Fibroblast of skin of scalp (primary cell): ENCODE measurements at places on chromosomes 3 and 15.

GRCh38 chr3:164476631-164477030 is 601.7 kb downstream of the SI start:
- DNase-seq = no peak

GRCh38 chr3:32857921-32858320 is 40.1 kb downstream of the TRIM71 start:
- no peak for DNase-seq

DNA sequence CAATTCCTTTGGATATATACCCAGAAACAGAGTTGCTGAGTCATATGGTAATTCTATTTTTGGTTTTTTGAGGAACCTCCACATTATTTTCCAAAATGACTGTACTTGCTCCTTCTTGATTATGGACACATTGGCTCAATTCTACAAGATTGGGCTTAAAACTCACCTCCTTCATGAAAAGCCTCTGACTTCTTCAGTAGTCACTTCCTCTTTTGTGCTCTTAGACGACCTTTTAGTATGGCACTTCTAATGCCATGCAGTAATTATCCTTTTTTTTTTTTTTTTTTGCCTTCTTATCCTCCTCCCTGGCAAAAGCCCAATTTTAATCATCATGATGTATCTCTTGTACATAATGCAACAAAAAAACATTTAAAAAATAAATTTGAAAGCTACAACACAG is 33.0 kb upstream of the ABHD17C start:
- no peak for DNase-seq

- DNase-seq = no peak
Measured at GRCh38 chr3:13420045-13420830, at the start of gene NUP210. Gene NUP210, minus strand, starts transcription at chr3:13420322. Its CDS starts 96 bp downstream, at chr3:13420226.

DNA sequence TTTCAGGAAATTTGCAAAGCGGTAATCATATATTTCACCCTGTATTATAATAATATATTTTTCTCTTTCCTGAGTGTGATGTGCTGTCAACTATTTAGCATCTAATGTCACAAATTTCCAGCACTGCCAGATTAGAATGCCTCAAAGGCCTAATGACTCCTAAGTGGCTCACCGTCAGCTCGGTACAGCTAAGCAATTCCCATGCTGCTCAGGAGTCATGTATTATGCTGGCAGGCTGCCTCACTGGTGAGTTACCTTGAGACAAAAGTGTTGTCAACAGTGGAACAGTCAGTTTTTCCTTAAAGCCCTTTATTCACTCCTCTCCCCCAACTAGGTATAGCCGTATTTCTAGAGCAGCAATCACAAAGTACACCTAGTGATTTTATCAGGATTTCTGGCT is 83.6 kb downstream of the NSUN3 start:
- no peak for DNase-seq

- peak; percentile 60 for DNase-seq
Measured at GRCh38 chr3:55486857-55487380, at the start of gene WNT5A. Gene WNT5A, minus strand, starts transcription at chr3:55487306. Its CDS starts 321 bp downstream, at chr3:55486985.
